Gastroesophageal sphincter (tissue), 4 donors: ENCODE measurements at places on chromosomes 16 and 17.
A peak's percentile ranks its signal among the peaks of the same experiment; 100 is the strongest.

DNA sequence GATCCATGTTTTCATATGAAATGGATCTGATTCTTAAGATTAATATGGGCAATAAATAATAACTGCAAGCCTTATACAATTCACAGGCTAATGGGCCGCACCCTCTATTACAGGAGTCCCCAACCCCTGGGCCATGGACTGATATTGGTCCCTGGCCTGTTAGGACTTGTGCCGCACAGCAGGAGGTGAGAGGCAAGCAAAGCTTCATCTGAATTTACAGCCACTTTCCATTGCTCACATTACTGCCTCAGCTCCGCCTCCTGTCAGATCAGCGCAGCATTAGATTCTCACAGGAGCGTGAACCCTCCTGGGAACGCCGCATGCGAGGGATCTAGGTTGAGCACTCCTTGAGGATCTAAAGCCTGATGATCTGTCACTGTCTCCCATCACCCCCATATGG, 26.8 kb downstream of the METTL16 start:
- no peaks in the 10 kb centered on the region for H3K27me3 ChIP-seq
- no peaks in the 10 kb centered on the region for H3K4me1 ChIP-seq
- no peak for ATAC-seq
- no peaks in the 10 kb centered on the region for H3K36me3 ChIP-seq
- H3K27ac ChIP-seq, result no peak overlapping the region
- no peak overlapping the region for H3K4me3 ChIP-seq

DNA sequence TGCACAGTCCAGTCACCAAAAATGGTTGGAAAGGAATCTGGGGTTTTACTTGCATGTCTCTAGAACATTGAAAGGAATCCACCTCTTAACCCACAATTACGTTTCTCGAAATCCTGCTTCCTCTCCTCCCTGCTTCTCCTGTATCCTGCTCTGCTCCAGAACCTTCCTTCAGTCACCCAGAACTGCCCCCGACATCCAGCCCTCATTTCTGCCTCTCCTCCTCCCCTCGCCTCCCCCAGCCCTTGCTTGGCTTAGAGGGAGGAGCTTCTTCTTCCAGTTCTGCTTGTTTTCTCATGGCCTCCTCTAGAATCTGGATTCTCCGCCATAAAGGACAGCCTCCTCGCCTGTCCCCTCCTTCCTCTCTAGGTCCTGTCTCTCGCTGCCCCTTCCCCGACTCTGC, 48.3 kb downstream of the ZDHHC7 start:
- no peaks in the 10 kb centered on the region for H3K36me3 ChIP-seq
- no peak overlapping the region for H3K4me3 ChIP-seq

DNA sequence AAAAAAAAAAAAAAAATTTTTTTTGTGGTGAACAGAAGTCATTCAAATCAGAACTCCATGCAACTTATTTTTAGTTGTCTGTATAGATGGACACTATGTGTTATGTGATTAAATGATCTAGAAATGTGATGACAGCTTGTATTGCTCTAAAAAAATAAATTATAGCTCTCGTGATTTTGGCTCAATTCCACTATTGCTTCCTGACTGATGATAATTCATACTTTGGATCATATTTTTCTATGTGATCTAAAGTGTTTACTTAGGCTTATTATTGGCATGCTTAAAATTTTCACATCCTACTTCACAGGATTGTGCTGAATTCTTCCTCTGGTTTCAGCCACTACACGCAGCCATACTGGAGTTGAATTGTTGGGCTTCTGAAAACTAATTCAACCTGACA, 76.8 kb downstream of the RPGRIP1L start:
- no peaks in the 10 kb centered on the region for H3K4me1 ChIP-seq
- ATAC-seq, result no peak
- H3K36me3 ChIP-seq, result no peaks in the 10 kb centered on the region
- no peaks in the 10 kb centered on the region for H3K27me3 ChIP-seq
- no peak overlapping the region for H3K27ac ChIP-seq

DNA sequence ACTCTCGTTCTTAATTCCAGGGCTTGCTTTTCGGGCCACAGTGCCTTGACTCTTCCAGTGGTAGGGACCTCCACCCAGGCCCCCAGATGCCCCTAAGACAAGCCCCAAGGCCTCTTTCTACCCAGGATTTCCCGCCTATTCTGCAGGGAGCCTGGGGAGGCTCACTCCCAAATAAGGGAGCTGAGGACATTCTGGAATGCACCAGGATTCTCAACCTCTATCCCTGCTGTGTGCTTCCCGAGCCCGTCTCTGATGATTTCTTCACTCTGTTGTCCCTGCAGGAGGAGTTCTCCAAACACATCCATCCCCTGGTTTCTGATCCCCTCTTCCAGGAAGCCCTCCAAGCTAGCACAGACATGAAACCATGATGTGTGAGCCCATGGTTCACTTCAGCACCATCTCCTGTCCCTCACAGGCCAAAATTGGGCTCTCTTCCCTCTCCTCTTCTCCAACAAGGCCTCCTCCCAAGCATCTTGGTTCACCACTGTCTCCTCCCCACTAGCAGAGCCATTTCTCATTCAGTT, 255.9 kb downstream of the KATNIP start:
- no peaks in the 10 kb centered on the region for H3K4me1 ChIP-seq
- H3K36me3 ChIP-seq, result no peaks in the 10 kb centered on the region
- H3K4me3 ChIP-seq, result no peak overlapping the region

DNA sequence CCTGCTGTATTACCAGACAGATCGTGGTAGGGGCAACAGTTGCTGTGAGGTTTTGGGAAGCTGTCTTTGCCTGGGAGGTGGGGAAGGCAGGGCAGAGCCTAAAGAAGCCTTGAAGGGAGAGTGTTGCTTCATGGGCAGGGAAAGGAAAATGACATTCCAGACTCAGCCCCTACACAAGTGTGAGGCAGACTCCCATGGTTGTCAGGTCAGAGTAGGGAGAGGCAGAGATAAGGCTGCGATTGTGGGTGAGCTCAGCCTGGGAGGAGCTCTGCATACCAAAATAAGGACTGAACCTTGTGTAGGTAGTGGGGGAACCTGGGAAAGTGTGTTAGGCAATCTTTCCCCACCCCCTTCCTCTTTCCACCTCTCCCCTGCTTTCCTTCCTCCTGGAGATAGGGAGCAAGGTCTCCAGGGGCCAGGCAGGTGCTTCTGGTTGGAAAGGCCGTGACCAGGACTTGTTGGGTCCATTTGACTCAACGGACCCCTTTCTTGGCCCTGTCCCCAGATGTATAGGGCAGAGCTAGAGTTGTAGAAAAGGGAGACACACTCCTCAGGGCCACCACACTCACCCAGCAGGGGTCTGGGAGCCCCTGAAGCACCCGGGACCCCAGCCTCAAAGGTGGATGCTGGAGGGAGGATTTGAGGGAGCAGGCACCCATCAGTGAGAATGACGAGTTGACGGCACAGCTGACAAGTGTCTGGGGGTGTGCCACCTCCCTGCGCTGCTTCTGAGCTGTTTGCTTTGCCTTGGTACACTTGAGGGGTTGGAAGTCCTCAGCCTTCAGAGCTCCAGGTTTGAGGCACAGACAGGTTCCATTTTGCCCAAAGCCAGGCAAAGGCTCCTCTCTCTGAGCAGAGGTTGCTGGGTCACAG, 18.5 kb upstream of the TOB1 start:
- H3K27me3 ChIP-seq, result no peaks in the 10 kb centered on the region
- ATAC-seq, result no peak
- no peaks in the 10 kb centered on the region for H3K36me3 ChIP-seq
- no peak overlapping the region for H3K27ac ChIP-seq
- H3K4me3 ChIP-seq, result no peak overlapping the region

DNA sequence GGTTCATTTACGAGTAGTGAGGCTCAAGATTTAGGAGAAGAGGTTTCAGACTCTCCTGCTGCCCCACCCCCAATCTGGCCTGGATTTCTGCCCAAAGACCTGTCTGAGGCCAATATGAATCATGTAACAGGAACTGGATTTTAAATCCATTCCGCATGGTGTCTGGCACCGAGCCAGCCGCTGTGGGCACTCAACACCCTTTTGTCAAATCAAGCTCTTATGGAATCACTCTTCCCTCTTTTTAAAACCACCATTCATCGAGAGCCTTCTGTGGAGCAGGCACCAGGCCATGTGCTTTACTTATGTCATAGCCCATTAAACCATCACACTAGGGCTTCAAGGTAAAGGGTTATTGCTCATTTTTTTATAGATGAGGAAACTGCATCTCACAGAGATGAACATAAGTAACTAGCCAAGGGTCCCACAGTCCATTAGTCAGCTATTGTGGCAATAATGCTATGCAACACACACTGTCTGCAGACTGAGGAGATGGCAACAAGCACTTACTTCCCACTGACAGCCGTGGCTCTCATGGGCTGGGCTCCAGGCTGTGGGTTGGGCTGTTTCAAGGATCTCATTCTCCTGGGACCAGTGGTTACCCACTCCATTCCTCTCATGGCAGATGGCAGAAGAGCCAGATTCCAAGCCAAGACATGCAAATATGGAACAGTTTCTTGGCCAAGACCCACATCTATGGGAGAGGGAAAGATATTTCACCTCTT, 93.6 kb downstream of the WSCD1 start:
- no peak overlapping the region for H3K4me3 ChIP-seq
- H3K4me1 ChIP-seq, result no peaks in the 10 kb centered on the region
- peaks cover 72% of the 10 kb centered on the region for H3K27me3 ChIP-seq
- no peak for ATAC-seq
- no peaks in the 10 kb centered on the region for H3K36me3 ChIP-seq
- H3K27ac ChIP-seq, result no peak overlapping the region

GRCh38 chr17:45371414-45372324, 54.8 kb upstream of the MAP3K14 start:
- H3K4me3 ChIP-seq, result peak overlapping the region; percentile 49
- H3K27ac ChIP-seq, result peak overlapping the region; percentile 87
- no peaks in the 10 kb centered on the region for H3K36me3 ChIP-seq
- peak; percentile 98 for ATAC-seq
- no peaks in the 10 kb centered on the region for H3K27me3 ChIP-seq

DNA sequence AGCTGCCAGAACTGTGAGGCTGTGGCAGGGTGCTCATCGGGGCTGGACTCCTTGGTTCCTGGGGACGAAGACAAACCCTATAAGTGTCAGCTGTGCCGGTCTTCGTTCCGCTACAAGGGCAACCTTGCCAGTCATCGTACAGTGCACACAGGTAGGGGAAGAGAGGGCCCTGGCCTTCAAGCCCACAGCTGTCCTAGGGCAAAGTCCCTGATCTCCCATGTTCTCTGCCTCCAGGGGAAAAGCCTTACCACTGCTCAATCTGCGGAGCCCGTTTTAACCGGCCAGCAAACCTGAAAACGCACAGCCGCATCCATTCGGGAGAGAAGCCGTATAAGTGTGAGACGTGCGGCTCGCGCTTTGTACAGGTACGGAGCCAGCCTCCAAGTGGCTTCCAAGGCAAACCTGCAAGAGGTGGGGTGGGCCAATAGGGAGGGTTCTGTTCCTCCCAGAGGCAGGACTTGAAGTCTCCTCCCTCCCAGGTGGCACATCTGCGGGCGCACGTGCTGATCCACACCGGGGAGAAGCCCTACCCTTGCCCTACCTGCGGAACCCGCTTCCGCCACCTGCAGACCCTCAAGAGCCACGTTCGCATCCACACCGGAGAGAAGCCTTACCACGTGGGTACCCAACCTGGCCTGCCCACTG, 3.7 kb downstream of the BCL6B start:
- ATAC-seq, result no peak
- H3K27me3 ChIP-seq, result peaks cover 45% of the 10 kb centered on the region
- H3K4me3 ChIP-seq, result no peak overlapping the region
- no peaks in the 10 kb centered on the region for H3K36me3 ChIP-seq

- H3K36me3 ChIP-seq, result no peaks in the 10 kb centered on the region
- ATAC-seq, result no peak
- no peak overlapping the region for H3K27ac ChIP-seq
- peaks cover 23% of the 10 kb centered on the region for H3K27me3 ChIP-seq
- no peak overlapping the region for H3K4me3 ChIP-seq
- no peaks in the 10 kb centered on the region for H3K4me1 ChIP-seq
These were observed 94.7 kb downstream of the NOG start for GRCh38 chr17:56688151-56688550.

DNA sequence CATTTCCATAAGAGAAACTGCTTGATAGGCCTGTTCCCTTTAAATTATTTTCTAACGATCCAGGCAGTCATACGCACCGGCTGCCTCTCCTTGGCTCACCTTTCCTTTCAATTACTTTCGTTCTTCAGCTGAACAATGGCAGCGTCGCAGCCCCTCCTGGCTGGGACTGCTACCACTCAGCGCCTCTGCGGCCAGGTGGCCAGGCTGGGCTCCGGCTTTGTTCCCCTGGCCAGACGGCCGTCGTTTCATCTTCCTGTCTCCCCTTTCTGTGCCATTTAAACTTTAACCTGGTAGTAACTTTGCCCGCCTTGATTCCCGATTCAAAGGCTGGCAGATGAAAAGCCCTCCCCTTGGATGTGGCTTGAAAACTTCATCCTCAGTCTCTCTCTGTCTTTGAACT, 79.0 kb downstream of the C16orf78 start:
- no peaks in the 10 kb centered on the region for H3K4me1 ChIP-seq
- H3K27ac ChIP-seq, result no peak overlapping the region
- no peak for ATAC-seq
- H3K4me3 ChIP-seq, result no peak overlapping the region
- no peaks in the 10 kb centered on the region for H3K36me3 ChIP-seq
